ENCODE measurements at places on chromosomes 13 and 19.

- DNase-seq = no peak
Measured at GRCh38 chr13:67977066-67977465, 746.9 kb upstream of the PCDH9 start.

DNA sequence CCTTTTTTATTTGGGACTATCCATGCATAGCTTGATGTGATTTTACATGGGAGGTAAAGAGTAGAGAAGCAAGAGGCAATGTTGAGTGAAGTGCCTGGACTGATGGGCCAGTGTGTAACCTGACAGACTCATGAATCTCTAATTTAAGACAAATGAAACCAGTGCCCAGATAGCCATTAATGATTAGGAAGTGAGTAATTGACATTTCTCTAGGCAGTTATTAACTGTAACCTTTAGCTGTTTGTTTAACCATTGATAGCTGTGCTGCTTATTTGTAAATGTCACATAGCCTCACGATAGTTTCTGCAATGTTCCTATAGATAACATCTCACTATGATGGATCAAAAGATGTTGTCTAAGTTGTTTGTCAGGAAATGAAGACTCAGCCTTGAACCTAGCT, 1047.5 kb upstream of the SPRY2 start:
- no peak for DNase-seq

GRCh38 chr13:72186730-72187422, 319.9 kb upstream of the DACH1 start:
- no peak for DNase-seq

- DNase-seq = no peak
Measured at GRCh38 chr19:41999071-41999877, 5.2 kb upstream of the ATP1A3 start.

GRCh38 chr19:38211151-38211591, 12.9 kb downstream of the DPF1 start:
- no peak for DNase-seq

- DNase-seq = no peak
Measured at GRCh38 chr13:45951724-45952123, 100.2 kb upstream of the SIAH3 start.

DNA sequence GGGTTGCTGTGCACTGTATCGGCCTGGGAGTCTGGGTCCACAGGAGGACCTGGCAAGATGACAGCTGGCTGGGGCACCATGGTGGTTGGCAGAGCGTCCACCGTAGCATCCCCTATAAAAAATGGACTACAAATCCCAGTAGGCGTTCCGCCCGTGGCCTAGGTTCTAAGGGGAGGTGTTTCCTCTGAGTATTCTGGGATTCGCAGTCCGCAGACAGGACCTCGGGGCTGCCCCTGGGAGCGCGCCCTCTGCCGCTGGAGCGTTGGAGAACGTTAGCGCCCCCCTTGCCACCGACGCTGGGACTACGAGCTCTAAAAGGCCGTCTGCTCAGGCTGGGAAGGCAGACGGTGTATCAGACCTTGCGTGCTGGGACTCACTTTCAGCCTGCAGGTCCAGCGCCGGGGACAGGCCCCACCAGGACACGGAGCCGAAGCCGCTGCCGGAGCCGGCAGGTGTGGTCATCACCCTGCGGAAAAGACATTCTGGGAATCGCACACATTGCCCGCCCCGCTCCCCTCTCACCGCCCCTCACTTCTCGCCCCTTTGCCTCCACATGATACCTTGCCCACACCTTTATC, 372 bp downstream of the DNAAF3 start:
- peak; percentile 71 for DNase-seq

- DNase-seq = no peak
Measured at GRCh38 chr13:75761369-75761768, 125.2 kb downstream of the LMO7 start.

DNA sequence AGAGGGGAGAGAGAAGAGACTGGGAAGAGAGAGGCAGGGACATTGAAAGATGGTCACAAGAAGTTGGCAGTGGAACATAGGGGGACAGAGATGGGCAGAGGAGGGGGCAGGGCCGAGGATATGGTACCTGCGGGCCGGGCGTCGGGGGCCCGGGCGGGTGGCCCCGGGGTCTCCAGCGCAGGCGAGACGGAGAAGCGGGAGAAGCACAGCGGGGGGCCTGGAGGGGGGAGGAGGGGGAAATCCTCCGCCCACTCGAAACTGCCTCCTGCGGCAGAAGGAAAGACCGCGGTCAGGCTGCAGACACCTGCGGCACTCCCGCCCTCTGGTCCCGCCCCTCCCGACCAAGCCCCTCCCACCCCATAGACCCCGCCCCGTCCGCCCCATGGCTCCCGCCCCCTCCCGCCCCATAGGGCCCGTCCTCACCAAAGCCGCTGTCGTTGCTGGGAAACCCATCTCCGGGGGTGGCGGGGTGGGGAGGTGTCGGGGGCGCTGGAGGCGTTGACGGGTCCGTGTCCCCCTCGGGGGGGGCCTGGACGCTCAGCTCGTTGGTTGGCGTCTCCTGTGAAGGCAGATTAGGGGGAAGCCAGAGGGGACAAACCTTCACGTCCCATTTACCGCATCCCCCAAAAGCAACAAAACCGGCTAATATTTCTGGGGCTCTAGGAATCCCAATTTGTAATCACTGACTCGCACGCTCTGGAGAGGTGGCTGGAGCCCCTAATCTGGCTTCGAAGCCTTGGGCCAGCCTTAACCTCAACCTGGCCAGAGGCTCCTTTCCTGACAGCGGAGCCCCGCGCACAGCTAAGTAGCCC, 20.4 kb downstream of the LMTK3 start:
- DNase-seq = peak; percentile 60

DNA sequence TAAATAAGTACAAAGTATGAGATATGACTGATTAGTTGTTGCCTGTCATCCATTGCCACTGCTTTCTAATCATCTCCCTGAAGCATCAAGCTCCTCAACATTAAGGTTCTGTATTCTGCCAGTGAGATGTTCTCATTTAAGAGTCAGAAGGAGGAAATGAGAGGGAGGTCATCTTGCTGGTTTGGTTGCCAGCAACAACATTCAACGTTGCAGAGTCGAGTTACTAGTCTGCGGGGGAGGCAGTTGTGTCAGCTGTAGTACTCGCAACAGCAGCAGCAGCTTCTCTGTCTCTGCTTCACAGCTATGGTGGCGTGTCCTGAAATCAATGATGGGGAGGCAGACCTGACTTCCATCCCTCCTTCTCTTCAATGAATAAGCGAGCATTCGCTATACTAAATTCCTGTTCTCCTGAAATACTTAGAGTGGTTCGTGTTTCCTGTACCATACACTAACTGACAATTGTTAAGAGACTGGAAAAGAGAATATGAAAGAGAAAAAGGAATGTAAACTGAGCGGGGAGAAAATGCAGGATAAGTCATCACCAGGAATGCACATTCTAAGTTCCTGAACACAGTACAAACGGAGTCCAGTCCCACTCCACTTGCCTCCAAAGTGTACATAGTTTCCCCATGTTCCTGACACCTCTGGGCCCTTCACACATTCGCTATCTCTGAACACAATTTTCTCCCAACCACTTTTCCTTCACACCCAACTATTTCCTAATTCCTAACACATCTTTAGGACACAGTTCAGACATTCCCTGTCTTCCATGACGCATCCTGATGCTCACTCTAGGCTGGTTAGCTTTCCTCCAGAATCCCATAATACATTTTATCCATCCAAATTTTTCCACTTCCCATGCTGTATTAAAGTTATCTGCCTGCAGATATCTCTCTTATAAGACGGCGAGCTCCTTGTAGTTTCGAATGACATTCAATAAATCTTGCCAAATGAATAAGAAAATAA, 263.0 kb downstream of the KLF12 start:
- no peak for DNase-seq

DNA sequence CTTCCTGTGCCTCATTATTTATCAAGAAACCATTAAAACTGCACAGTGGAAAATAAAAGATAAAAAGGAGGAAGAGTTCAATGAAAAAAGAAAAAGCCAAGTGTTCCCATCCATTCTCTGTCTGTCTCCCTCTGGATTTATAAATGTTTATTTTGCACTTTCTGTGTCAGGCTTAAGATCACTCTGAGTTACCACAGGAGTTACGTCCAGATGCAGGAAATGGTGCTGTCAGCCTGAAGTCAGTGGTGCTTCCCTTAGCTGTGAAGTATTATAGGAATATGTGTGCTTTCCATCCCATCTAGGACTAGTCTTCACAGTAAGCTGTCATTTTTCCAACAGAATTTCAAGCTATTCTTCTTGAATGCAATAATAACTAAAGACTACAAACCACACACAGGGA, 420.2 kb downstream of the KCTD12 start:
- no peak for DNase-seq

GRCh38 chr19:10895920-10896319, 24.6 kb downstream of the CARM1 start:
- no peak for DNase-seq

DNA sequence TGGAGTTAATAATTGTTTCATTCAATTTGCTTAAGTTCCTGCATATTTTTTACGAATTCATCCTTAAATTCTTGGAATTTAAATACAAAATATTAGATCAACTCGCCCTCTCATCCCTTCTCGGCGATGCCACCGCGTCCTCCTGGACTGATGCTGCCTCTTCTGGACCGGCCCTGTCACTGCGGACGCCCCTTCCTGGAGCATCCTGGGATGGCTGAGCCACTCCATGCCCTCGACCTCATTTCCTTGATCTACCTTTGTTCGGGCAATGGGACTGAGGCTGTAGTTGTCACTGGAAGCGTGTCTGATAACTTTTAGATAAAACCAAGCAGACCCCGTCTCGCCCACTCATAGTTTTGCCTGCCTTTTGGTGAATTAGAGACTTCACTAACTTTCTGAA, 283.7 kb downstream of the TEX29 start:
- DNase-seq = no peak

- no peak for DNase-seq
Measured at GRCh38 chr13:107843281-107843680, 372.1 kb downstream of the LIG4 start.

DNA sequence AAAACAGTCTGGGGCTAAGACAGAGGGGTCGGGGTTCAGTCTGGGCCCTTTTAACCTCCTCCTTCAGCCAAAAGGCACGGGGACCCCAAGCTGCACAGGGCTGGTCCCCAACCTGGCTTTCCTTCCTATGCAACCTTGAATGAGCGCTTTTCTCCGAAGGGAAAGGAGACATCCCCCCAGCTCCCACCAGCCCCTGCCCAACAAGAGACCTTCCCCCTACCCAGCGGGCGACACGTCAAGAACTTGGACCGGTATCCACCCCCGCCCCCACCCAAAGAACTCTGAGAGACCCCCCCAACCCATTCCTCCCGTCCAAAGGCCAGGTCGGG, 35.0 kb upstream of the NANOS3 start:
- DNase-seq = no peak

DNA sequence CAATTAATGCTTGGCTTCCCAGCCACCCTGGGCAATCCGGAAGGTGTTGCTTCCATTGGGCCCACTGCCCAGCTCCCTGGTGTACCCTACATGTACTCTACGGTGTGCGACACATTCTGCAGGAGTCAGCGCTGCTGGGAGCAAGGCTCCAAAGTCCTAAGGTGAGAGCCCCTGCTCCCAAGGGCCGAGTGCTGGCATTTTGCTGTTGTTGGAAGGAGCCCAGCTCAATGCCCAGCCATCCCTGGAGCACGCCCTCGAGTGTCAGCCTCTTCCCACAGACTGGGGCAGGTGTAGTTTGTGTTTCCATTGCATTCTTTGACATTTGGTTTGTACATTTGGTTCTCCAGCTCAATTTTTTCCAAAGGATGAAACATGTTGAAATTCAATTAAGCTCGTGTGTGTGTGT, 64.6 kb downstream of the GGACT start:
- DNase-seq = no peak

DNA sequence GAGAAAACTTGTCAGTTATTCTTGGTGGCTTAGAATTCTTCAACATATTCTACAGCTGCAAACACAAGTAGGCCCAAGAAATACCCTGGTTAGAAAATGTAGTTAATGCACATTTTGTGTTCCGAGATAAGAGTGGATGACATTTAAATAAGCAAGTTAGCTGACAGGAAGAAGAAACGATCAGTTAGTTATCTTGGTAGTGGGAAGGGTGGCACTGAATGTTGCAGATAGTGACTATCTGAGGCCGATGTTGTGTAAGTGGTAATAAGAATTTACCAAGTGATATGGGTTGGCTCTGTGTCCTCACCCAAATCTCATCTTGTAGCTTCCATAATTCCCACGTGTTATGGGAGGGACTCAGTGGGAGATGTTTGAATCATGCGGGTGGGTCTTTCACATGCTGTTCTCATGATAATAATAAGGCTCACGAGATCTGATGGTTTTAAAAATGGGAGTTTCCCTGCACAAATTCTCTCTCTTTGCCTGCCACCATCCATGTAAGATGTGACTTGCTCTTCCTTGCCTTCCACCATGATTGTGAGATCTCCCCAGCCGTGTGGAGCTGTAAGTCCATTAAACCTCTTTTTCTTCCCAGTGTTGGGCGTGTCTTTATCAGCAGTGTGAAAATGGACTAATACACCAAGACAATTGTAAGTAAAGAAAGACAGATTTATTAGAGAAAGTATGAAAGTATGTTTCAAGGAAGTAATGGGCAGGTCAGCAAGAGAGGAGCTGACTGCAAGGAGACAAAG, 10.9 kb upstream of the AKAP11 start:
- no peak for DNase-seq

GRCh38 chr19:14582894-14583340, at the start of gene CLEC17A:
TSS of gene CLEC17A (plus strand) at chr19:14583084. CDS start at chr19:14583161, 77 bp downstream.
- DNase-seq = no peak

DNA sequence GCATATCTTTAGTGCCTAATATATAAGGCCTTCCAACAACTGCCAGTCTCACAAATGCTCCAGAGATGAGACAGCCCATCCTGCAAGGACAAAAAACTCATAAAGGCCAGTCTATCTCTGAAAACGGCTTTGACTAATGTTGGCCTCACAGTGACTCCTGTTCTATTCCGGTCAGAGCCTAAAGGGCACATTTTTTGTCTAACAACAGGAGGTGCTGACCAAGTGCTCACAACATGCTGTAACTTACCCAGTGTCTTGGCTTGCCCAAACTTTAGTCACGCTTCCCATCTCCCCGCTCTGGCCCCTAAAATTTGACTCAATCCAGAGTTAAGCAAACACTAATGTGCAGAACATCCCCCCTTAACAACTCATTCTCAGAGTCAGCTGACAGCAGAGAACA, 1411.2 kb upstream of the MIR17HG start:
- DNase-seq = no peak

DNA sequence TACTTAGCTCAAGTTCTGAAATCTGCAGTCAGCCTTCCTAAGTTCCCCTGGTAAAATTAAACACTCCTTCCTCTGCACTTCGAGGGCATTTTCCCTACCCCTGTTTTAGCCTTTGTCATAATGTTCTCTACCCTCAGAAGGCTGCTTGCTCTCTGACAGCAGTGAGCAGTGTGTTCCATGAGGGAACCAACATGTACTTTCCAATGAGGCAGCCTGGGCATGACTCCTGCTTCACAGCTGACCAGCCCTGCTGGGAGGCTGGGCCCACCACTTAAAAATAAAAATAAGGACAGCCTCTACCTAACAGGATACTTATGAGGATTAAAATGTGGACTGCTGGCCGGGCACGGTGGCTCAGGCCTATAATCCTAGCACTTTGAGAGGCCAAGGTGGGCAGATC, 26.4 kb downstream of the RUBCNL start:
- DNase-seq = no peak

DNA sequence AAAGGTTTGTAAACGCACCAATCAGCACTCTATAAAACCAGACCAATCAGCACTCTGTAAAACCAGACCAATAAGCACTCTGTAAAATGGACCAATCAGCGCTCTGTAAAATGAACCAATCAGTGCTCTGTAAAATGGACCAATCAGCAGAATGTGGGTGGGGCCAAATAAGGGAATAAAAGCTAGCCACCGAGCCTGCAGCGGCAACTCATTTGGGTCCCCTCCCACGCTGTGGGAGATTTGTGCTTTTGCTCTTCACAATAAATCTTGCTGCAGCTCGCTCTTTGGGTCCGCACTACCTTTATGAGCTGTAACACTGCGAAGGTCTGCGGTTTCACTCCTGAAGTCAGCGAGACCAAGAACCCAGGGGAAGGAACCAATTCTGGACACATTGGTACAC, 28.0 kb downstream of the ZNF175 start:
- DNase-seq = no peak

Data from NCI-H774 (cell line).